ENCODE measurements at places on chromosomes 11 and 22.

DNA sequence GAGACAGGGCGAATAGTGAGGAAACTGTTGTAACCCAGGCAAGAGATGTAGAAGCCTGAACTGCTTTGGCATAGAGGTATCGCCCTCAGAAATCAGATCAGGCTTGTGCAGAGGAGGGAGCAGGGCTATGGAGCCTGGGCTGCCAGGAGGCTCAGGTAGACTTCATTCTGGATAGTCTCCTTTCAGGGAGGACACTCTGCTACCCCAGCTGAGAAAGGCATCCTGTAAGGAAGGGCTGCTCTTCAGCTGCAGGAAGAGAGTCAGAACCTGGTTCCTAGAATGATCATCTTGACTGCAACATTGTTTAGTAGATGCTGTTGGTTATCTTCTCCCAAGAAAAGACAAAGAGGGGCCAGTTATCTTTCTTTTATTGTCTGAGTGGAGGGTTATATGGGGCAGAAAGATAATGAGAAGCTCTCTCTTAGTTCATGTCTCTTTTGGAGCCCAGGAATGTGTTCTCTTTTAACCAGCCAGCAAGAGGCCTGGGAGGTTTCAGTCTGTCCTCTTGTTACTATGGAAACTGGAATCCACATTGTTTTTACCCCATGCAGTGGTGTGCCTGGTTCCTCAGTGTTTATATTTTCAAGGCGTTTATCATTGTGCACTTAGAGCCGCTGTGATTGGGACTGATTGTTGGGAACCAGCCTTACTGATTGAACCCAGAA is 95.7 kb downstream of the STIM1 start:
- DNase-seq = no peak

- no peak for DNase-seq
Measured at GRCh38 chr22:26610996-26611395, 6.8 kb downstream of the CRYBB1 start.

- no peak for DNase-seq
Measured at GRCh38 chr11:117107701-117108590, 9.7 kb upstream of the SIK3 start.

DNA sequence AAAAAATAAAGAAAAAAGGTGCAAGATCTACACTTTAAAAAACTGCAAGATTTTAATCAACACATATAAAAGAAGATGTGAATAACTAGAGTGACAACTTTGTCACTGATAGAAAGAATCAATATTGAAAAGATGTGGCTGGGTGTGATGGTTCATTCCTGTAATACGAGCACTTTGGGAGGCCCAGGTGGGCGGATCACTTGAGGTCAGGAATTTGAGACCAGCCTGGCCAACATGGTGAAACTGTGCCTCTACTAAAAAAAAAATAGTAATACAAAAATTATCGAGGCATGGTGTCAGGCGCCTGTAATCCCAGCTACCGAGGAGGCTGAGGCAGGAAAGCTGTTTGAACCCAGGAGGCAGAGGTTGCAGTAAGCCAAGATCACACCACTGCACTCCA is 21.0 kb upstream of the FBLN1 start:
- no peak for DNase-seq

GRCh38 chr11:20000351-20001134 is 159.7 kb downstream of the DBX1 start:
- DNase-seq = no peak

GRCh38 chr22:29255064-29255621 is 12.6 kb downstream of the RHBDD3 start:
- DNase-seq = no peak

DNA sequence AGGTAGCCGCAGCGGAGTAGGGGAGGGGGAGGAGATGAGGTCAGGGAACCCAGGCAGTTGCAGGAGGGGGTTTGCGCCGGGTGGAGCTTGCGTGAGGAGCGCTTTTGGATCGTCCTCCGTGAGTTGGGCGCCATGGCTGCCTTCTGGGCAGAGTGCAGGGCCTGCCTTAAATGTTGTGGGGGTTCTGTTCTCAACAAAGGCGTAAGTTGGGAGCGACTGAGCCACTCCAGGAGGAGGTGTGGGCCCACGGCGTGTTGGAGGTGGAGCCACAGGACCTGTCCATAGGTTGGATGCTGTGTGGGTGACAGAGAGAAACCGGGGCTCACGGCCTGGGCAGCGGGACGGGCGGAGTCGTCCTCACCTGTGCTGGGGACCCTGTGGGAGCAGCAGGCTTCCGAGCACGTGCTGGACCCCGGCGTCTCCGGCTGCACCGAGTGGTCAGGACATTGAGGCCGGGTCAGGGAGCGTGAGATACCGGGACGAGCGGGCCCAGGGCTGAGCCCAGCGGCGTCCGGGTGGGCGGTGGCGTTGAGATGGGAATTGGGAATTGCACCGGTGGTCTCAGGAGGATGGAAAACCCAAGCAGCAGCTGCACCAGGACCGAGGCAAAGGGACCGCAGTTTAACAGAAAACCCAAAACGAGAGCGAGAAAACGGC is 977 bp upstream of the PGGHG start:
- no peak for DNase-seq

DNA sequence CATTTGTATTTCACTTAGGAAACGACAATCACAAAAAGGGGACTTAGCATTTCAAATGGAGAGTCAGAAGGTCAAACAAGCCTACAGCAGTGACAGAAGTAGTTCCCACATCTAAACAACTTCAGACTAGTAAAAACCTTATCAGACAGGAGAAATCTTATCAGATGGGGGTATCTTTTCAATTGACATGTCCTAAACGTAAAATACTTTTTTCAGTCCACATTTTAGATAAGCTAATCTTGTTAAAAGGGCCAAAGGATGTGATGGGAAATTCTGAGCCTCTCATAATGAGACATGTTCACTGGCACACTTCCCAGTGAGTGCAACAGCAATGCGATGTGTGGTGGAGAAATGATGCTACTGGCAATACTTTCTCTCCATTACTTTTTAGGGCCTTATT is 2.4 kb downstream of the MAPK1 start:
- DNase-seq = peak; percentile 52

DNA sequence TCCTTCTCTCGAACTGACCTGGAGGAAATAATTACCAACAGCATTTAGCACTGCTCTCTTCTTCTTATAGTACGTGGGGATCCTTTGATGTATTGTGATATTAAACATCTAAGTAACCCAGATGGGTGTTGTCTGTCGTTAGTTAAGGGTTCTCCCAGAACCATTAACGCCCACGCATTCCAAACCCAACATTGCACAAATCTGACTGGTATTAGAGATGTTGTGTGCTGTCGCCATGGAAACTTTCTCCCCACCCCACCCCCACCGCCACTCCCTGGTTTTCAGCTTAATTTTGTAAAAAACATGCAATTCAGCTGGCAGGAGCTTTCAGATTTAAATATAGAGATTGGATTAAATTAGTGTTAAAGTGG is 1495.2 kb downstream of the TBC1D22A start:
- DNase-seq = no peak

DNA sequence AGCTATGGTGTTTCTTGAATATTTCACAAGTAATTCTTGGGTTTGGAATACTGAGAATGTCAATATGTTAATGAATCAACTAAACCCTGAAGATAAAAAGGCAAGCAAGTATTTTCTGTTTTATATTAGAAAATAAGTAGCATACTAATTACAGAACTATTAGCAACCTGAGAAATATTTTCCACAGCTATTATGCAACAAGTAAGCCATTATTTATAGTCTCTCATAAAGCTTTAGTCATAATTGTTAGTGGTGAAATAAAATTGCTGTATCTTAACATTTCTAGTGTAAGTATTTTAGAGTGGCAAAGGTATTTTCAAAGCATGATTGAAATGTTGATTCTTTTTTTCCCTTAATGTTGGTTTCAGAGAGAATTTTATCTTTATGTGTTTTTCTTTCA is 53.3 kb downstream of the FAR1 start:
- no peak for DNase-seq

GRCh38 chr22:43152357-43153071 is 1.2 kb downstream of the TSPO start:
- DNase-seq = peak; percentile 39

DNA sequence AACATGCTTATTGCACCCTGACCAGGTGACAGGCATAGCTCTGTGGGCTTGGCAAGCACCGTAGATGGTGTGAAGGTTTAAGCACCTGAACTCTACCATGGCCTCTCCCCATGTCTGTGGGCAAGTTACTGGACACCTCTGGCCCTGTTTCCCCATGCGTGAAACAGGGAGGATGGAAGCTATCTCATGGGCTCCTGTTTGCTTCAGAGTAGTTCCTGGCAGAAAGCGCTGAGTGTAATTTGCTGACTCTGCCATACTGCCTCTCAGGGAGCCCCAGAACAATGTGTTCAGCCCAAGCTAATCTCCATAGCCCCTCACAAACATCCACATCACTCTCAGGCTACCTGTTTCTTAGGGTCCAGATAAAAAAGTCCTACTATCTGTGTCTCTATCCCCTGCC is 2.4 kb downstream of the CBX6 start:
- DNase-seq = no peak

- DNase-seq = no peak
Measured at GRCh38 chr11:13042873-13043342, 33.8 kb downstream of the RASSF10 start.

DNA sequence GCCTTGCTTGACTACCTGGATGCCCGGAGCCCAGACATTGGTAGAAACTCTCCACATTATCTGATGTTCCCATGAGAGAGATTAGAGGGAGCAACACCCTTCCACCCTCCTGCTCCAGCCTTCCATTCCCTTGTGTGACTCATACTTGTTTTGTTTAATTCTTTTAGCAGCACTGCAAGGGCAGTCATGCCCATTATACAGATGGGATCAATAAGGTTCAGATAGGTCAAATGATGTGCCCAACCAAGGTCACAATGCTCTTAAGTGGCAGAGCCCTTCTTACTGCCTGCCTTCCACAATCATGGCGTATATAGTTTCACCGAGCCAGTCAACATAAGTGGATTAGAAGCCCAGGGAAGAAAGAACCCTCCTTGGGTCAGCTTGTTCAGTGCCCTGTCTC is 6.6 kb upstream of the CCDC134 start:
- no peak for DNase-seq

DNA sequence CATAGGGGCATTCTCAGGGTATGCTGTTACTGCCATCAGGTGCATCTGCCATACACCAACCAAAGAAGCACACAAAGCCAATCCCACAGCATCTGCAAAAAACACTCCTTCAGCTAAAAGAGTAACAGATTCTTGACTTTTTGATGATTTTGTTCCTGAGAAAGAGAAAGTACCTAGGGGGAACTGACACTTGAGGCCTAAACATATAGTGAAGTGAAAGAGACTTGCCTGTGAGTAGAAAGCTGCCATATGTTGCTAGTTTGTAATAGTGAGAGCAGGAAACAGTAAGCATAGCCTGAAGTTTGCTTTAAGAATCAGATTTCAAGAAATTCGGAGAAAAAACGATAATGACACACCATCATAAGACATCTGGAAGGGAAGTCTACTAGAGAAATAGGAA is 97.9 kb upstream of the CTSC start:
- DNase-seq = no peak

DNA sequence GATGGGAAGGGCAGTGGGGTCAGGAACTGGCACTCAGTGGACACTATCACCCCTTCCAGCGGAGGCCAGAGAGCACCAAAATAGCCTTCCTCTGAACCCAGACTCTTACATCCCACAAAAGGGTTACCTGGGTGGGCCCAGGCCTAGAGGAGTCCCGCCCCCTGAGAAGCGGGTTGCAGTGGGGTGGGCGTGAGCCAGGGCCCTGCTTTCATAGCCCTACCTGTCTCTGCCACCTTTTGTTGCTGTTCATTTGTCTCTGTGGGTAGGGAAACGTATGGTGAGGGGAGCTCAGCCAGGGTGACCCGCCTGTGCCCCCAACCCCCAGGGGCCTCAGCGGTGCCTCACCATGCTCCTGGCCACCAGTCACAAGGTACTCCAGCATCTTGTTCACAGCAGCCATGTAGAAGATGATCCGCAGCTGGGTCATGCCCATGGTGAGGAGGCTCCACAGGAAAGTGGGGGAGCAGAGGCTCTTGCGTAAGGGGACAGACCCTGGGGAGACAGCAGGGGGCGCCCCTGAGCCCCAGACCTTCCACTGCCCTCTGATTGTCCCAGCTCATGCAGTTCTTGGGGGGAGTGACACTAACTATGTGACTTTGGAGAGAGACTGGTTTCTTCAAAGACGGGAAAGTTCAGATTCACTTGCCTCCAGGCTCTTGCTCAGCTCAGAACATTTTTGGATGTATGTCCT is 24.0 kb downstream of the SLC43A1 start:
- DNase-seq = no peak

DNA sequence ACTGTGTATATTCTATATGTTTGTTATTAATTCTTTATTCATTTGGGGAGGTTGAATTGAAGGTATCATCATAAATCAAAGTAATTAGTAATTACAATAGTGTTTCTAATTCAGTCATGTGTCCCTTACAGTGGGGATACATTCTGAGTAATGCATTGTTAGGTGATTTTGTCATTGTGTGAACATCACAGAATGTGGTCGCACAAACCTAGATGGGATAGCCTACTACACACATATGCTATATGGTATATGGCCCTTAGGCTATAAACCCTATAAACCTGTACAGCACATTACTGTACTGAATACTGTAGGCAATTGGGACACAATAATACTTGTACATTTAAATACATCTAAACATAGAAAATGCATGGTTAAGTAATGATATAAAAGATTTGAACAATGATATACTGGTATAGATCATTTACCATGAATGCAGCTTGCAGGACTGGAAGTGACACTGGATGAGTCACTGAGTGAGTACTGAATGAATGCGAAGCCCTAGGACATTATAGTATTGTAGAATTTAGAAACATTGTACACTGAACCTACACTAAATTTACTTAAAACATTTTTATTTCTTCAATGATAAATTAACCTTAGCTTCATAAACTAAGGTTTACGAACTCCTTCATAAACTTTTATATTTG is 936.2 kb upstream of the CHORDC1 start:
- no peak for DNase-seq

DNA sequence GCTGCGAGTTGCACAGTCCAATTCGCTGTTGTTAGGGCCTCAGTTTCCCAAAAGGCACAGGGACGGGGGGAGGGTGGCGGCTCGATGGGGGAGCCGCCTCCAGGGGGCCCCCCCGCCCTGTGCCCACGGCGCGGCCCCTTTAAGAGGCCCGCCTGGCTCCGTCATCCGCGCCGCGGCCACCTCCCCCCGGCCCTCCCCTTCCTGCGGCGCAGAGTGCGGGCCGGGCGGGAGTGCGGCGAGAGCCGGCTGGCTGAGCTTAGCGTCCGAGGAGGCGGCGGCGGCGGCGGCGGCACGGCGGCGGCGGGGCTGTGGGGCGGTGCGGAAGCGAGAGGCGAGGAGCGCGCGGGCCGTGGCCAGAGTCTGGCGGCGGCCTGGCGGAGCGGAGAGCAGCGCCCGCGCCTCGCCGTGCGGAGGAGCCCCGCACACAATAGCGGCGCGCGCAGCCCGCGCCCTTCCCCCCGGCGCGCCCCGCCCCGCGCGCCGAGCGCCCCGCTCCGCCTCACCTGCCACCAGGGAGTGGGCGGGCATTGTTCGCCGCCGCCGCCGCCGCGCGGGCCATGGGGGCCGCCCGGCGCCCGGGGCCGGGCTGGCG is at the start of gene BCR:
TSS of gene BCR (plus strand) at position 209 of the 592 bp plus-strand sequence. CDS start 452 bp downstream, outside the sequence.
- peak; percentile 16 for DNase-seq

All from AG09319 (cell line).